ENCODE measurements at places on chromosomes 2 and 18.

GRCh38 chr2:239471011-239471792 lies 70.4 kb upstream of the HDAC4 start:
- no peak for DNase-seq

DNA sequence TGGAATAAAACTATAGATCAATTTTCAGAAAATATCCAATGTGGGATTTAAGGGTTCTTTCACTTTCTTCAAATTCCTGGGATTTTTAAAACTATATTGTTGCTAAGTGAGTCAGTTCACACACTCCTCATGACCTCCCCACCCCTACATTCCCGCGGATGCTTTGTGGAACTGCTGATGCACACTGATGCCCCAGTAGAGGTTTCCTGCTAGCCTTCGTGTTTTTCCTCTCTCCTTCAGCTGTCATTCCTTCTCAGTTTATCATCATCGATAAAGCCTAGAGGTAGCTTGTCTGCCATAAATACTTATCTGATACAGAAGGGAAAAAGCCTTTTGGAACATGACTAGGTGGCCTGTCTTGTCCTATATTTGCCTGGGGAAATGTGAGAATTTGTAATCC lies 67.4 kb upstream of the GALNT5 start:
- DNase-seq: no peak

DNA sequence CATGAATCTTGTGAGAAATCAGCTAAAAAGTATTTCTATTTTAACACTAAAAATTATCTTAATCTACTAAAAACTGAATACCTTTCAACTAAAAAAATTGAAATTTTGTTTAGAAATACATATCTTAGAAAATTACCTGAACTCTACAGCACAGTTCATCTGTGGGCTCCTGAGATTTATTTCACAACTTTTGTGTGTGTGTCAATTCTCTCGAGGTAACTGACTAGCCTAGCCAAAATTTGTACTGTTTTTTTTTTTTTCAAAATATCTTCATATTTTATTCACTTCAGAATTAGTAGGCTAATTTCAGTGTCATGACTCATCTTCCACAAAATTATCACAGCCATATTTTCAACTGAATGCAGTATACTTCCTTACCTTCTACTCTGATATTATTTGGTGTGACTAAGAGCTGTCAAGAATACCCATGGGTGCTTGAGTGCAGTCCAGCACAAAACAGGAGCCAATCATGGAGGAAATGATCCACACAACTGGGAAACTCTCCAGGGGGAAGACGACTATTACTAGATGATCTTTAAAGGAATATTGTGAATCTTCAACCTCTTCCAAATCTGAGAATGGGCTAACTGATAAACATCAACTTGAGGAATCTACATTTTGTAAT lies 174.6 kb downstream of the ZNF385B start:
- DNase-seq: no peak

- DNase-seq: no peak
Measured at GRCh38 chr18:63606526-63606925, 19.4 kb downstream of the SERPINB13 start.

GRCh38 chr2:64644458-64645382 lies 9.0 kb downstream of the SERTAD2 start:
- peak; percentile 10 for DNase-seq

GRCh38 chr2:149585166-149585885 lies 2.2 kb downstream of the MMADHC start:
- DNase-seq: no peak

- no peak for DNase-seq
Measured at GRCh38 chr2:9594366-9595054, 36.3 kb downstream of the YWHAQ start.

DNA sequence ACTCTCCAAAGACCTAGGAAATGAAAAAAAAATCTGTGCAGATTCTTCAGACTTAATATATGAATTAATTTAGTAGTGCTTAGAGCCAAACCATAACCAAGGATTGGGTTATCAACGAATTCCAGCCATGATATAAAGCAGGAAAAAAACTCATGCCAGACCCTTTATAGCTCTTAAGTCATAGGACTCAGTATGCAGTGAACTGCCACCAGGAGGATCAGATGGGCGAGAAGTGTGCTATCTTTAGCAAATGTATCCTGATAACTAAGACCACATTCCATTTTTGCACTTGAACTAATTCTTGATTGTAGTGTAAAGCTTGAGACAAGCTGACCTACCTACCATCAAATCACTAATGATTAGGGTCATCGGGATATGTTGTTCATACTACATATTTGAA lies 178.1 kb downstream of the IKZF2 start:
- DNase-seq: no peak

DNA sequence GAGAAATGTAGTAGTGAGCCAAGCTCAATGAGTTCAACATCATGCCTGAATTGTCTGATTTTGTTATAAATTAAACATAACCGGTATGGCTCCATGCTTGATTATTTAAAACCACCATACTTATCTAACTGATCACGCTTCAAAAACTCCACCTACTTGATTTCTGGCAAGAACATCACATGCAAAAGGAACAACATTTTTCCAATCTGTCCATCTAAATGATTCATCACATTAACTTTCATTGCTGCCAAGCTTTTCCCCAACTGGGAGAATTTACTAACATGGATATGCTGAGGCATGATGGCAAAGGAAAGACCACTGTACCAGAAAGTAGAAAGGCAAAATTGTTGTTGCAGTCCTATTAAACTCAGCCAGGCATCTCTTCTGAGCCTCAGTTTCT lies 286.8 kb downstream of the TRIB2 start:
- no peak for DNase-seq

DNA sequence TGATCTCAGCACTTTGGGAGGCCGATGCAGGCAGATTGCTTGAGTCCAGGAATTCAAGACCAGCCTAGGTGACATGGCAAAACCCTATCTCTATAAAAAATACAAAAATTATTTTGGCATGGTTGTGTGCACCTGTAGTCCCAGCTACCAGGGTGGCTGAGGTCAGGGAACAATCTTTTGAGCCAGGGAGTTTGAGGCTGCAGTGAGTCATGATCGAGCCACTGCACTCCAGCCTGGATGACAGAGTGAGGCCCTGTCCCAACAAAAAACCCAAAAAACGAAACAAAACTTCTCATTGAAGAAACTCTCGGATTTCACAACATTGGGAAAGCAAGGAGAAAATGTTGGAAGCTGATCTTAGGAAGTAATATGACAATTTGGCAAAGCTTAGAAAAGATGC lies 317.3 kb upstream of the MGAT5 start:
- no peak for DNase-seq

- DNase-seq: no peak
Measured at GRCh38 chr2:149365931-149366583, 35.7 kb downstream of the LYPD6 start.

GRCh38 chr2:230636684-230637271 lies 75.9 kb upstream of the CAB39 start:
- DNase-seq: no peak

DNA sequence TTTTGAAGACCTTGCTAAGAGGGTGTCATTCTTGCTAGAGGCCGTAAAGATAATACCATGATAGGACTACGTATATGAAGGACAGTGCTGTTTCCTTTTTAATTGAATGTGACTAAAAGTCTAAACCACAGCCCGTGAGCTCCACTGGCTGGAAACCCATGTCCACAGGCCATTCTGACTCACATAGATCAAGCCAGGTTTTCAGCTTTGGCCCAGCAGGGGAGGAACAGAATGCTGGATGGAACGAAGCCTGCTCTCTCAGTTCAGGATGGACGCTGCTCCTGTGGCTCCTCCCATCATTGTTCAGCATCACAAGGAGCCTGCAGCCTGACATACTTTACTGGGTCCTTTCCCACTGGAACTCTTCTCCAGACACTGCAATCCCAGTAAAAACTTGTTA lies 47.6 kb downstream of the ALPK2 start:
- no peak for DNase-seq

DNA sequence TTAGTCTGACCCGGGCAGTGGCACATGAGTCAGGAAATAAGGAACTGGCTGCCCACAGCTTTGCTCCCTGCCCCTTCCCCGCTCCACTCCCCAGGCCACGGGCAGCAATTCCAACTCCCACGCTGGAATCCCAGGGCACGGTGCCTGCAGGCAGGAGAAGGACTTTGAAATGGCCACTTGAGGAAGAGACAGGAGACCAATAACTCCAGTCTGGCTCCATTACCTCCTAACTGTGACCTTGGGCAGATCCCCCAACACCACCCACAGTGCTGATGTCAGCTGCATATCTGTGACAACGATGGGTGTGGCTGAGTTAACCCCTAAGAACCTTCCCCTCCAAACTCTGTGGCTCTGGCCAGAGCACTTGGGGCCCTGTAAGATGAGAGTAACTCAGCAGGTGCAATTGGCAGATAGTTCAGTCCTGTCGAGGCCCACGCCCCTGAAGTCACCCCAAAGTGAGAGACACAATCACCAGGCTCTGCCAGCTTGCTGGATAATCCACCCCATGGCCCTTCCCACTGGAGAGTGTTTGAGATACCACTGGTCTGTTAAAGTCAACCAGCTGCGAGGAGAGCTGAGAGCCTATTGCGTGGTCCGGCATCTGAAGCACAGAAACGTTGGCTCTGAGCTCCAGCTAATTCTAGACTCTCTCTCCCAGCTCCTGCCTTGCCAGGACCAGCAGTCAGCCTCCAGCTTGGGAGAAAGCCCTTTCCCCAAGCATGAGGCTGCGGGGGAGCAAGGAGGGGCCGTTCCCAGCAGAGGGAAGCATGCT lies 175.2 kb downstream of the TNS1 start:
- DNase-seq: no peak

- no peak for DNase-seq
Measured at GRCh38 chr2:200471928-200472645, 37.8 kb downstream of the KCTD18 start.

GRCh38 chr2:150088538-150088937 lies 398.9 kb downstream of the RND3 start:
- no peak for DNase-seq

GRCh38 chr2:172329774-172330671 lies 97.4 kb upstream of the ITGA6 start:
- no peak for DNase-seq

DNA sequence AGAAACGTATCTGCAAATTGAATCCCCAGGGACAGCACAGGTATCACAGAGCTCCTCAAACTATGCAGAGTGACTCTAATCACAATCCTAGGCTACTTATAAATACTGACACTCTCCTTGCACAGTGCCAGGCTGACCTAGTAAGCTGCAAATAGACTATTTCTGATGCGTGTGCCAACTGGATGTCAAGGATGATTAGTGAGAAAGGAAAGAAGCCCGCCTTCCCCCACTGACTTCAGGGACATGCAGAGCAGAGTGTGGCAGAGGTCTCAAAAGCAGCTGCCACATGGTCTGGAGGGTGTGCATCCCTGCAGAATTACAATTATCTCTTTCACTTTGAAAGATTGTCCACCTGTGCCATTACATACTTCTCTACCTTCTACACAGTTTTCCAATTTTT lies 235.6 kb downstream of the CPS1 start:
- DNase-seq: no peak

GRCh38 chr2:102245266-102246151 lies 58.7 kb downstream of the IL1RL2 start:
- no peak for DNase-seq

DNA sequence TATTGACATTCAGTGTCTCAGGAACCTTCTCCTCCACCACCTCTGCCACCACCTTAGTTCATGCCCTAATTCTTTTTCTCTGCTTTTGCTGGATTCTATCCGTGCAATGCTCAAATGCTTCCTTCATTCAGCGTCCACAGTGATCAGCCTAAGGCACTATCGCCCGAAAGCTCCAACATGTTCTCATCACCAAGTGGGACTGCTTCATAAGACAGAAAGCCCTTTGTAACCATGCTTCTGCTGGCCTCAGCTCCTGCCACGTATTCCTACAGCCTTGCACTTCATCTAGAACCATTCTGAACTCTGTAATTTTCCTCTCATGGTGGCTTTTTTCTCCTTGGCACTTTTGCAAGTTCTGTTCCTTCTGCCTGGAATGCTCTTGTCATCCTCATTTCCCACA lies 222.9 kb downstream of the HNMT start:
- no peak for DNase-seq

DNA sequence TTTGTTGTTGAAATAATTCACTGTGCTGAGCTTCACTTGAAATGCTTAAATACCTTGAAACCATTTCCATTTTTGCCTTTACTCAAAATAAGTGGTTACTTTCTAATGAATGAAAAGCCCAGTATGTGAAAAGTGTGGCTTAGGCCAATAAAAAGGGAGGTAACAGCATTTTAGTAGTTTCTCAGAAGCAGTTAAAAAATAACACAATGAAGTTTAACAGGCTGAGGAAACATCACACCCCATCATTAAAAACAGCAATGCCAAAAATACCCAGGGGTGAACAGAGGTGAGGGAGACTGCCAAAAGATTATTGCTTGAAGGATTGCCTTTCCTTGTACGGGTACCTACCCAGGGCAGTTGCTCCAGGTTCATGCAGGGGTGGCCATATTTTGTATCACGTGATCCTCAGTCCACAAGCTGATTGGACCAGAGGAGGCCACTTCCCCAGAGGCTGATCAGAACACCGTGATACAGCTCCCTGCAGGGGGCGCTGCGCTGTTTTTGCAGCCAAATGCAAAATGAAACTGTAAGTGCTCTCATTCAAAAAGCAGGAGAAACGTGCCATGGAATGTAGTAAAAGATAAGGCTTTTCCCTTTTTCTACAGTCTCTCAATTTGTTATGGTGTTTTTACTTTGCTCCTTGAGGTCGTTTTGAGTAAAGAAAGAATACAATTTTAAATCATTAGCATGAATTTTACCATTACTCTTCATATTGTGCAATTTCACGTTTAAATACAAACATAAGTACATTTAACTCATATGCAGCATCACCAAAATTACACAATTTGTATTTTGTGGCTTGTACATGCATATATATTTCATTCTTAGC lies 70.2 kb upstream of the SH3BP4 start:
- DNase-seq: peak; percentile 3

GRCh38 chr2:232458661-232459418 lies 2.9 kb downstream of the ALPI start:
- DNase-seq: no peak

- DNase-seq: no peak
Measured at GRCh38 chr18:21194871-21195771, 46.9 kb upstream of the GREB1L start.

Measured in activated CD4-positive, CD25-positive, alpha-beta regulatory T cell (primary cell).